ENCODE measurements at places on chromosomes 5 and 9. TPM values are rescaled to one million over a fixed set of nuclear protein-coding genes. Genes with fewer than 3 reads are reported as not detected.
A peak's percentile ranks its signal among the peaks of the same experiment; 100 is the strongest.

- DNase-seq = no peak
These were observed 1.9 kb upstream of the UBE2QL1 start for GRCh38 chr5:6446626-6447309.

DNA sequence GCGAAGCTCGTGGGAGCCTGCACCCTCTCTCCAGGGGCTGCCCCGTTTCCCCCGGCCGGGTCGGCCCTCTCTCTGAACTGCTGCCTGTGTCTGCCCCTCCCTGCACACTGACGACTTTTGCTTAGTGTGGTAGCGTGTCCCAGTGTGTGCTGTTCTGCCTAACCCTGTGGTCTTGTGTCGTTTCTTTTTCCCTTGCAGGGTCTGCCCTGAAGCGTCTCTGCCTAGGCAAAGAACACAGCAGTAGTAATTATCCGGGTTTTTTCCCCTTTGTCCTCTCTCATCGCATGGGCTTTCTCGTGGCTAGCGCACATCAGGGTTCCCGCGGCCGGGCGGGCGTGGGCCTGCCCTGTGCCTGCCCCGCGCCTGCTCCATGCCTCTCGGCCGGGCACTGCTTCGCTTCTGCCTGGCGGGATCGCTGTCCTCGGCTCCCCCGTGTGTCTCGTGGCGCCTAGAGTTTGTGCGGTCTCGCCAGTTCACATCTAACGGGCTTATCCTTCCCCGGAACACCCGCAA lies 122.7 kb downstream of the WNK2 start:
- DNase-seq = no peak

GRCh38 chr5:1016036-1016435 lies 7.4 kb downstream of the NKD2 start:
- peak; percentile 67 for DNase-seq

DNA sequence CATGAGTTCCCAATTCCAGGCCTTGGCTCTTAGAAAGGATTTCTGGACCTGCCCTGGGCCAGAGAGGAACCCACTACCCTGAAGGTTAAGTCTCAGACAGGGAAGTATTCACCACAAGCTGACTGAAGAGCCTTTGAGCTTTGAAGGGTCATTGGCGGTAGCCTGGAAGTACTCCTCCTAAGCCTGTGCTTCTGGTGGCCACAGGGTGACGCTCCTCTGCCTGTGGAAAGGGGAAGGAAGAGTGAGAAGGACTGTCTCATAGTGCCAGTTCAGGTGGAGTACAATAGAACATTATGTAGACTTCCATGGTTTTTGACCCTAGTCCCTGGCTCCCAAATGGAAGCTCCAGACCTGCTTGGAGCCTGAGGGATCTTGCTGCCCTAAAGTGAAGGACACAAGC lies 1233.2 kb upstream of the CDH6 start:
- no peak for DNase-seq

DNA sequence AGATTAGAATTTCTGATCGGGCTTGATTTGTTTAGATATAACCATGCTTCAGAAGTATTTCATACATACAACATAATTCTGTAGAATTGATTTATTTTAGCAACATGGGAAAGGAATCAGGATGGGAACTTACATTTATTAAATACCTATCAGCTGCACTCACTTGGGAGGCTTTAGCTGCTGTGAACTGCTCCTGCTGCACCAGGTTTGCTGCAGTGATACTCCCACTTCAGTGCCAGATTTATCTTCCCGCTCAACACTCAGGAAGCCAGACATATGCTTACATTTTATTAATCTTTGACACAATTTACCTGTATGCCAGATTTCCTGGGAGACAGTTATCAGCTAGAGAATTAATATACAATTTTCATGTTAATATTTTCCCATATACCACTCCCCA lies 64.0 kb upstream of the PLCXD3 start:
- DNase-seq = no peak

GRCh38 chr5:135059000-135059923 lies 25.2 kb upstream of the PITX1 start:
- DNase-seq = no peak

DNA sequence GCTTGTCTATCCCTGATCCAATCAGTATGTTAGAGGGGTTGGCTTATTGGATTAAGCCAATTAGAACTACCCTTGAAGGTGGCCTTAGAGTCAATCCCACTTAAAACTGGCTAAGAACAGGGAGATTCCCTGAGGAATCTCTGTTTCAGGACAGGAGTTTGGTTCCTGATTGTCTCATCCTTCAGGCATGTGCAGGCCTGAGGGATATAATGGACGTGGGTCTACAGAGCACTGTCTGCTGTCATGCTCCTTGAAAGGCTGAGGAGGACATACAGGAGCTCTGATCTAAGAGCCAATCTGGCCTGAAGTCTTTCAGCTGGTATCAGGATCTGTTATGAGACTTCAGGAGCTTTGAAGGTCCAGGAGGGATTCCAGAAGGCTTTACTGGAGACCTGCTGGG lies 36.2 kb upstream of the PRXL2C start:
- DNase-seq = no peak

GRCh38 chr5:97078958-97079743 lies 63.3 kb downstream of the LIX1 start:
- DNase-seq = no peak

FOXD4L5 gene
- not detected for total RNA-seq

SMC5 gene
- total RNA-seq = 10.0 TPM

TAF11L10 gene
- total RNA-seq = not detected

FAM169A gene
- 3.0 TPM for total RNA-seq

MYORG gene
- total RNA-seq = 9.0 TPM

CRHBP gene
- 1.3 TPM for total RNA-seq

SLC34A3 gene
- total RNA-seq = not detected

HDHD3 gene
- 10.5 TPM for total RNA-seq

All from Right ventricle myocardium inferior (tissue), 1 donor.